SHP77 treated with DMSO at 0.1 percent for 48 hours (cell line): ENCODE measurements at places on chromosomes 2 and 18.

DNA sequence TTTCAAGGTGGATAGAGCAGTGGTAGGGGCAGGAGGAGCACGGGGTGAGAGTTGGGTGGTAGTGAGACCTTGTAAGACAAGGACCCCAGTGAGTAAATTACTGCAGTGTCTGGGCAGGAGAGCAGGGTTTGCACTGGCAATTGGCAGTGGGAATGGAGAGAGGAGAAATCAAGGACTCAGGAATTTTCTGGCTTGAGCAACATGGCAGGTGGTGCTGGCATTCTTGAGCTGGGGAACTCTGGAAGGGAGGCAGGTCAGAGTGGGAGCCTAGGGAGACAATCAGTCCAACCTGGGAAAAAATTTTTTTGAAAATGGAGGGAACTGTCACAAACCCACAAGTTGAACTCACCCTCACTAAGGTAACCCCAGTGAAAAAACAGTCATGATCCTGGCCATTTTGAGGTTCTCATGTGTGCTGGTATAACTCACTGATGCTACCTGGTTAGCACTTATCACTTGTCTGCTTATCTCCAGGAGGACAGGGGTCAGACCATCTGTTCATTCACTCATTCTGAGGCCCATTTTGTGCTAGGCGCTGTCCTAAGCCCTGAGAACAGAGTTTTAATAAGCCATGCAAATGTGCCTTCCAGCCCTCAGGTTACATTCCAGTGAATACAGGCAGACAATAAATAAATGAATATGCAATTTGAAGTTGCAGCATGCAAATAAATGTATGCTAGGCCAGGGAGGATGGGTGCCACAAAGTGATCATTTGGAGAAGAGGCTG is 92.2 kb upstream of the SEC11C start:
- DNase-seq: no peak

GRCh38 chr18:58025733-58026132 is 18.3 kb upstream of the NEDD4L start:
- no peak for DNase-seq

DNA sequence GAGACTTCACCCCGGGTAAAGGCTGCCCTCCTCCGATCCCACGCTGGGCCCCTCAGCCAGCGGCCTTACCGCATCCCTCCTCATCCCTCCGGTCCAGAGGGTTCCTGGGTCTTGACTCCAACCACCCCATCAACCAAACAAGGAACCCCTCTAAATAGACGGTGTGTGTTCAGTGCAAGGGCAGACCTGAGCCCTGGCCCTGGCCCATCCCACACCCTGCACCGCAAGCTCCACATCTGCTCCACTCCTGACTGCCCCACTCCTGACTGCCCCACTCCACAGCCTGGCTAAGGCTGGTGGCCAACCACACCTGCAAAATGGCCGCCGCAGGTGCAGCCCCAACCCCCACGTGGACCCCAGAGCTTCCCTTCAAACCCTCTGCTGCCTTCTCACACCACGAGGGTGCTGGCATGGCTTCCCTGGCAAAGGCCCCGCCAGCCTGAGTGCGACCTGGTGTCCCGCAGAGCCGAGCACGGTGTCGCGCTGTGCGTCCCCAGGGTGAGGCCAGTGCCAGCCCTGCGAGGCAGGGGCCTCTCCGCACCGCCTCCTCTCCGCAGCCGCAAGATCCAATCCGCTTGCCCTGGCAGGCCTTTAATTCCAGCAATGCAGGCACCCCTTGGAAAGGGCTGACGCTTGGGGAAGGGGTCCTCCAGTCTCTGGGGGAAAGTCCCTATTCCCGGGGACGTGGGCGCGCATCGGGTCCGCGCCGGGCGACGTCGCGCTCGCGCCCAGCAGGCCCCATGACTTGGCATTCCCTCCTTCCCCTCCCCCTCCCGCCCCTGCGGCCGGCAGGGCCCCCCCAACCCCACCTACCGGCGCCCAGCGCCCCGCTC is 1.5 kb downstream of the KIF1A start:
- no peak for DNase-seq

- DNase-seq: peak; percentile 76
These were observed 56.7 kb upstream of the FHL2 start for GRCh38 chr2:105455488-105456003.

- no peak for DNase-seq
These were observed 1.6 kb downstream of the NBAS start for GRCh38 chr2:15559379-15560139.
